PC-9 (cell line): ENCODE measurements at places on chromosomes 13 and 19. TPM values are rescaled to one million over a fixed set of nuclear protein-coding genes. Genes with fewer than 3 reads are reported as not detected.

Gene OVOL3
- total RNA-seq, result not detected in 2 replicates

Gene DCT
- total RNA-seq, result not detected in 2 replicates

Gene LRG1
- 22.0 and 25.6 TPM in 2 replicates for total RNA-seq

Gene DAND5
- total RNA-seq, result 0.20 and 0.28 TPM in 2 replicates

Gene NOTCH3
- total RNA-seq, result 115 and 143 TPM in 2 replicates

Gene LRRC25
- total RNA-seq, result not detected in 2 replicates

Gene CCDC8
- 3.9 and 4.2 TPM in 2 replicates for total RNA-seq

- no peaks in the 10 kb centered on the region for H3K27me3 ChIP-seq
- 0 out of 2 replicates have a peak, but pooled peaks cover under 1% of the 10 kb centered on the region for H3K36me3 ChIP-seq
Measured at GRCh38 chr19:16378291-16378889, 53.8 kb downstream of the KLF2 start.

DNA sequence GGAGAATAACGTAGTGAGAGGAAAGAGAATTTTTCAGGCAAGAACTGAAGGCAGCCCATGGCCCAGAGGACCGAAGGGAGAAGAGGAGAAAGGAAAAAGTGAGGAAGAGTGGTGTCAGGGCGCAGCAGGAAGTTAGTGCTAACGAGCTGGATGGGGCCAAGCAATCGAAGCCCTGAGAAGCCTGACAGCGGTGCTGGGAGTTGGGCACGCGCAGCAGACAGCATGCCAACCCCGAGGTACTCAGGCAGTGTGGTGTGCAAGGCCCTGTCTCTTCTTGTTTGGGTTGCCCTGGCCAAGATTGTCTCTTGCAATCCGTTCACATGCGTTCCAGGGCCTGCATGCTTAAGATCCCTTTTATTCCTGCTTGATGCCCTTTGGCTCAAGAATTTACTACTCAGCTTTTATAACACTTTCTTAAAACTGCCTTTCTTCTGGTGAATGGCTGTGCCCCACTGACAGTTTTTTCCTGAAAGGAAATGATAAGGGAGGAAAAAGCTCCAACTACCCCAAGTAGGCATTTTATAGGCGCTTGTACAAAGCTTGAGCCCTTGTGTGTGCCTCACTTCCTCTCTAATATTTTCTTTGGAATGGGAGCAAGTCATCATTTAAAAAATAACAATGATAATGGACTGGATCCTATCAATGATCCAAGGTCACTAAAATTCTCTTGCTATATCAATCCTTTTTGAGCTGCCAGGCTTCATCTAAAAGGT is 115.4 kb downstream of the FLT1 start:
- no peak overlapping the region for H3K27ac ChIP-seq
- H3K4me1 ChIP-seq, result no peaks in the 10 kb centered on the region
- no peaks in the 10 kb centered on the region for H3K36me3 ChIP-seq
- H3K27me3 ChIP-seq, result peaks cover 81% of the 10 kb centered on the region

DNA sequence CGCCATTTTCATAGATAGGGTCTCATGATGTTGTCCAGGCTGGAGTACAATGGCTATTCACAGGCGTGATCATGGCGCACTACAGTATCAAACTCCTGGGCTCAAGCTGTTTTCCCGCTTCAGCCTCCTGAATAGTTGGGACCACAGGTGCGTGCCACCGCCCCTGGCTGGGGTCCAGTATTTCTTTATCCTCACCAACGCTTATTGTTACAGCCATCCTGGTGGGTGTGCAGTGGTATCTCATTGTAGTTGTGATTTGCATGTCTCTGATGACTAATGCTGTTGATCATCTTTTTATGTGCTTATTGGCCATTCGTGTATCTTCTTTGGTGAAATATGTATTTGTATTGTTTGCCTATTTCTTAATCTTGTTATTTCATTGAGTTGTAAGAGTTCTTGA is 49.0 kb downstream of the SIPA1L3 start:
- H3K27me3 ChIP-seq, result no peaks in the 10 kb centered on the region
- peaks cover 17% of the 10 kb centered on the region for H3K4me1 ChIP-seq
- H3K4me3 ChIP-seq, result no peak overlapping the region
- no peak for DNase-seq
- no peaks in the 10 kb centered on the region for H3K36me3 ChIP-seq

DNA sequence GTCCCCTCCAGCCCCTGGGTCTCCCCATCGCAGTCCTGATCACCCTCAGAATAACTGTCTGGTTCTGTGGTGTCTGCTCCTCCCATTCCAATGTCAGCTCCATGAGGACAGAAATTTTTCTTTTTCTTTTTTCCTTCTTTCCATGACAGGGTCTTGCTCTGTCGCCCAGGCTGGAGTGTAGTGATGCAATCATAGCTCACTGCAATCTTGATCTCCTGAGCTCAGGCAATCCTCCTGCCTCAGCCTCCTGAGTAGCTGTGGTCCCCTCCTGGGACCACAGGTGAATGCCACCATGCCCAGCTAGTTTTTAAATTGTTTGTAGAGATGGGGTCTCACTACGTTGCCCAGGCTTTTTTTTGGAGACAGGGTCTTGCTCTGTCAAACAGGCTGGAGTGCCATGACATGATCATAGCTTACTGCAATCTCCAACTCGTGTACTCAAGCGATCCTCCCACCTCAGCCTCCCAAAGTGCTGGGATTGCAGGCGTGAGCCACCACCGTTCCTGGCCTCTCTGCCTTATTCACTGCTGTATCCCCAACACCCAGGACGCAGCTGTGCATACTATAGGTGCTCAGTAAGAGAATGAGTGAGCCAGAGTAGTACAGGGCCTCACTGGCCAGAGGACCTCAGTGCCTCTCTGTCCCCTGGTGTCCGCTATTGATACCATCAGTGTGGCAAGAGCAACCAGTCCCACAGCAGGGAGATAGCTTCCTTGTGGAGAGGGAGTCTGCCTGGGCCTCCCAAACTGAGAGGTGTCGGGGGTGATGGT is 5.2 kb upstream of the DOCK6 start:
- no peaks in the 10 kb centered on the region for H3K27me3 ChIP-seq
- H3K27ac ChIP-seq, result no peak overlapping the region

DNA sequence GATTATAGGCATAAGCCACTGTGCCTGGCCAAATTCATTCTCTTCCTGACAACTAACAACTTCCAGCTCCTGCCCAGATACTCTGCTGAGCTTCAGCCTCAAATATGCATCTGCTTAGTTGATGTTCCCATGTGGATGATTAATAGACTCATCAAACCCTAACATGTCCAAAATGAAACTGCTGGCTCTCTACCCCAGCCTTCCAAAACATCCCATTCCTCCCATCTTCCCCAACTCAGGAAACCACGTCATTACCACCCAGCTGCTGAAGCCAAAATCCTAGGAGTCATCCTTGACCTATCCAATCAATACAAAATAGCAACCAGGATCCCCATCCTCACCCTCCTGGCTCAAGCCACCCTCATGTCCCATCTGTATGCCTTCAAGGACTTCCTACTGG is 20.9 kb downstream of the POU2F2 start:
- no peaks in the 10 kb centered on the region for H3K27me3 ChIP-seq
- no peak overlapping the region for H3K4me3 ChIP-seq
- peaks cover 27% of the 10 kb centered on the region for H3K4me1 ChIP-seq
- H3K27ac ChIP-seq, result no peak overlapping the region

GRCh38 chr19:1274852-1275259 is 474 bp upstream of the FAM174C start:
- peaks cover 27% of the 10 kb centered on the region for H3K4me1 ChIP-seq
- peaks cover 11% of the 10 kb centered on the region; the same call in 1 of the 2 replicates for H3K36me3 ChIP-seq
- peak overlapping the region; percentile 86 for H3K27ac ChIP-seq
- no peak for DNase-seq

GRCh38 chr13:73993661-73994060 is 140.5 kb downstream of the KLF12 start:
- no peaks in the 10 kb centered on the region for H3K36me3 ChIP-seq
- no peaks in the 10 kb centered on the region for H3K27me3 ChIP-seq
- no peak overlapping the region for H3K4me3 ChIP-seq

DNA sequence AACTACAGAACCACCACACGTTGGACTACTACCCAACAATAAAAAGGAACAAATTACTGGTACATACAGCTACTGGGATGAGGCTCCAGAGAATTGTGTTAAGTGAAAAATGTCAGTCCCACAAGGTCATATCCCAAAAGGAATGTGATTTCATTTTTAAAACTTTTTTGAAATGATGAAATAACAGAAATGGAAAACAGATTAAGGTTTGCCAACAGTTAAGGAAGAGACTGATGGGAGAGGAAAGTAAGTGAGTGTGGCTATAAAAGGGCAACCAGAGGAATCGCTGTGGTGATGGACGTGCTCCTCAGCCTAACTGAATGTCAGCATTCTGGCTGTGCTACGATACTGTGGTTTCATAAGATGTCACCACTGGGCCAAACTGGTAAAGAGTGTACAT is 512.8 kb downstream of the UQCRFS1 start:
- no peak for DNase-seq
- no peaks in the 10 kb centered on the region for H3K27me3 ChIP-seq
- H3K27ac ChIP-seq, result no peak overlapping the region
- no peaks in the 10 kb centered on the region for H3K36me3 ChIP-seq
- no peaks in the 10 kb centered on the region for H3K4me1 ChIP-seq

DNA sequence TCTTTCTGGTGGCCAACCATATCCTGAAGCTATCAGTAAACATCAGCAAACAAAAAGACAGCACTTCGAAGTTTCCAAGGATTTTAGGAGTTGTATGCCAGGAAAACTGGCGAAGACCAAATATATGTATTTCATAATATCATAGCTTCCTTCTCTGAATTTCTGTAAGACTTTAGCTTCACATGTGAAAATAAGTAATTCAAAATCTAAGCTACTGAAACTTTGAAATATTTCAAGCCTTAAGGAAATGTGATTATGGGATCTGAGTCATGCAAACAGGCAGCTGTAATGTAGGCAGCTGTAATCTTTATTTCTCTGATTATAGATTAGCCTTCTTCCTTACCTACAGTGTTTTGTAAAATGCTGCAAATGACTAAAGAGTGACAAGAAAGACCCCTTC is 70.7 kb upstream of the ANKRD10 start:
- H3K4me3 ChIP-seq, result no peak overlapping the region
- H3K4me1 ChIP-seq, result peaks cover 15% of the 10 kb centered on the region
- no peak for DNase-seq
- no peak overlapping the region for H3K27ac ChIP-seq
- H3K27me3 ChIP-seq, result no peaks in the 10 kb centered on the region
- H3K36me3 ChIP-seq, result no peaks in the 10 kb centered on the region

- peak overlapping the region; percentile 28; the same call in 1 of the 2 replicates for H3K27ac ChIP-seq
- peaks cover 13% of the 10 kb centered on the region; the same call in 1 of the 2 replicates for H3K4me1 ChIP-seq
- no peak overlapping the region for H3K4me3 ChIP-seq
- peaks cover 46% of the 10 kb centered on the region; the same call in 1 of the 2 replicates for H3K36me3 ChIP-seq
- DNase-seq, result peak; percentile 85
- no peaks in the 10 kb centered on the region for H3K27me3 ChIP-seq
Measured at GRCh38 chr19:24073807-24074206, 13.2 kb upstream of the ZNF254 start.

- no peak for DNase-seq
- H3K4me1 ChIP-seq, result no peaks in the 10 kb centered on the region
- H3K4me3 ChIP-seq, result peak overlapping the region; percentile 31; the same call in 1 of the 2 replicates
- no peaks in the 10 kb centered on the region for H3K36me3 ChIP-seq
- no peak overlapping the region for H3K27ac ChIP-seq
Measured at GRCh38 chr19:4583961-4584669, 24.6 kb upstream of the SEMA6B start.

- H3K36me3 ChIP-seq, result peaks cover 8% of the 10 kb centered on the region; the same call in 1 of the 2 replicates
- H3K4me3 ChIP-seq, result no peak overlapping the region
- H3K27me3 ChIP-seq, result no peaks in the 10 kb centered on the region
- H3K4me1 ChIP-seq, result peaks cover 8% of the 10 kb centered on the region
Measured at GRCh38 chr19:46721269-46722003, 4.5 kb upstream of the PRKD2 start.
